ENCODE measurements at places on chromosomes 6 and 20. TPM values are rescaled to one million over a fixed set of nuclear protein-coding genes. Genes with fewer than 3 reads are reported as not detected.
A peak's percentile ranks its signal among the peaks of the same experiment; 100 is the strongest.

GRCh38 chr6:12169377-12169776 is 120.8 kb upstream of the EDN1 start:
- no peak overlapping the region for H3K4me3 ChIP-seq
- no peak overlapping the region for H3K27ac ChIP-seq
- H3K27me3 ChIP-seq = no peaks in the 10 kb centered on the region
- DNase-seq = no peak
- peaks cover under 1% of the 10 kb centered on the region for H3K36me3 ChIP-seq
- H3K4me1 ChIP-seq = no peaks in the 10 kb centered on the region

DNA sequence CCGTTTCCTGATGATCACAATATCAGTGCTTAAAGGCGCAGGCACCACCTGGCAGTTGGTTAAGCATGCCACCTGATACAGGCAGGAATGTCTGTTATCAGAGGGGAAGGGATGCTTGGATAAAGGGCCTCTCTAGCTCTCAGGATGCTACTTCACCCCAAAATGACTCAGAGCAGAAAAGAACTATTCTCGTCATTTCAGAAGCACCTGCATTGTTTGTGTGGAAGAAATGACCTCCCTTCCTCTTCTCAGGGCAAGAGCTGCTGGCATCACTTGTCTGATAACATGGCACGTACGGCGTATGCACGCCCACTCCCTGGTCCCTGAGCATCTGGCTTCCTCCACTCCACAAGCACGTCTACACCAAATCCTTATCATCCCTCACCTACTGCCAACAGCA is 47.3 kb downstream of the ATP9A start:
- H3K27me3 ChIP-seq = no peaks in the 10 kb centered on the region
- no peaks in the 10 kb centered on the region for H3K4me1 ChIP-seq
- no peak overlapping the region for H3K4me3 ChIP-seq
- H3K36me3 ChIP-seq = peaks cover 12% of the 10 kb centered on the region
- no peak overlapping the region for H3K27ac ChIP-seq
- no peak for DNase-seq

GRCh38 chr20:5524896-5525295 is 208.1 kb upstream of the PROKR2 start:
- no peak overlapping the region for H3K27ac ChIP-seq
- no peaks in the 10 kb centered on the region for H3K36me3 ChIP-seq
- H3K4me3 ChIP-seq = no peak overlapping the region
- no peak for DNase-seq

DNA sequence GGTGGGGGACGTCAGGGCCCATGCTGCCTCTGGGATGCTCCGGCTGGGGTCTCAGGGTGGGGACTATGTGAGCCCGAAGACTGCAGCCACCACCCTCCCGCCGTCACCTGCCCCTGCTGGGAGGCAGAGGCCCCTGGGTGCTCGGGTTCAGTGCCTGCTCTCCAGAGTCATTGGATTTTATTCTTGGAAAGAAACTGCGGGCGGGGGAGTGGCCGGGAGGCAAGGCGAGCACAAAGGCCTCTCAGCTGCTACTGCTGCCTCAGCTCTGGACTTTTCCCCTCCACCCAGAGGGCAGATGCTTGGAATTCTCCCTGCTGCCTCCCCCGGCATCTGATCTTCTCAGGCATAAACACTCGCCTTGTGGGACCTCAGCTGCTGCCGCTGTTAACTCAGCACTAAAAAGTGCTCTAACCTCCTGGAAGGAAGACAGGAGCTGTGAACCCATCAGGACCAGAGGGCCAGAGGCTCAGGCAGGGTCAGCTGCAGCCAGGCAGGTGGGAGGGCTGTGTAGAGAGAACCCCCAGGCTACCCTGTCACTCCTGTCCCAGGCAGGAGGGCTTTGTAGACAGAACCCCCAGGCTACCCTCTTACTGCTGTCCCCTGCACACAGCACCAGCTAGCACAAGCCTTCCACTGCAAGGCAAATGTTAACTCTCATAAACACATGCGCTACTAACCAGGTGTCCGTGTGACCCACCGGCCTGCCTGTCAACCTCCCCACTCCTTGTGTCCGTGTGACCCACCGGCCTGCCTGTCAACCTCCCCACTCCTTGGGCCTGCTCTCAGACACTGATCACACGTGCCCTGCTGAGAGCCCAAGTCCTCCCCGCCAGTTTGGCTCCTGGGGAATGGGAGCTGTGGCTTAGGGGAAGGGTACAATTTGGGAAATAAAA is 9.4 kb upstream of the FRMD1 start:
- no peak overlapping the region for H3K4me3 ChIP-seq
- H3K36me3 ChIP-seq = no peaks in the 10 kb centered on the region
- no peak for DNase-seq
- no peak overlapping the region for H3K27ac ChIP-seq

GRCh38 chr6:138455746-138456400 is 43.4 kb downstream of the NHSL1 start:
- H3K27me3 ChIP-seq = no peaks in the 10 kb centered on the region
- H3K4me3 ChIP-seq = no peak overlapping the region
- H3K27ac ChIP-seq = peak overlapping the region; percentile 20

Gene EDN3
- 0.87 TPM for total RNA-seq

DNA sequence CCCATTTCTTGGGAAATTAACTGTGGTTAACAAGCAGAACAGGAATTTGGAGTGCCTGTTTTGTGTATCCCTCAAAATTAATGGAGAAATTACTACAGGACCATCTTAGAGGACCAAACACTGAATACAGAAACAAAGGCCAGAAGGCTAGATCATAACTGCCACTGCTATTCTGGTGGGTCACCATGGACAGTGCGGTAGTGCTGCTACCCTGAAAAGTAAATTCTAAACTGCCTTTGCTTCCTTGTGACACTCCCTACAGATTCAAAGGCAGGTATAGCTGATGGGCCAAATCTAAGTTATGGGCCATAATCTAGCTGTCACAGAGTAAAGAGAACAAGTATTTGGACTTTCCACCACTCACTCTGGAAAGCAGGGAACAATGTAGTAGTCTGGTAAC is 575.8 kb upstream of the ADGRB3 start:
- H3K4me3 ChIP-seq = no peak overlapping the region
- no peaks in the 10 kb centered on the region for H3K4me1 ChIP-seq
- no peak for DNase-seq

Gene PXDC1
- total RNA-seq = 70.8 TPM

- no peak overlapping the region for H3K4me3 ChIP-seq
- no peaks in the 10 kb centered on the region for H3K27me3 ChIP-seq
Measured at GRCh38 chr6:91482498-91482897, 895.6 kb upstream of the MAP3K7 start.

DNA sequence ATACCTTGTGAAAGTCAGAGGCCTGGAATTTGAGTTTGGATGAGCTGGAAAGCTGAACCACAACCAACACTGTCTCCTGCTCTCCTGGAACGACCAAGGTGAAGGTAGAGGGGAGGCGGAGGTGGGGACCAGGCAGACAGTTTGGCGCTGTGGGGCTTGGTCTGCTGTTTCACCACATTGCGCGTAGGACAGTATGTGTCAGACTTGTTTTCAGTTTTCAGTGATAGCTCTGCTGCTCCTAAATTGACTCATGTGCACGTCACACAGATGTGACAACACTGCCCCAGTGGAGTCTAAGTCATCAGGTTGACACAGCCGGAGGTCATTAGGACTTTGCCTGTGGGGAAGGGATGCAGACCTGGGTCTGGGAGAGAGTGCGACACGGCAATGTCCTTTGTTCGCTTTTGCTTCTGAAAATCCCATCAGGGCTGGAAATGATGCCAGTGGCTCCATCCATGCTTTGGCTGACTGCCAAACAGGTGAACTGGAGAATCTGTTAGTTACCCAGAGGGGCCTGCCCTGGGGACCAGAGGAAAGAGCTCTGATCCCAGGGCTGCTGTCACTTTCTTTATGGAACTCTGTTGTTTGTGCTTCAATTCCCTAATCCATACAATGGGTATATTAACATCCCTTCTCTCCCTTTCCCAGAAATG is 255.5 kb downstream of the CDC5L start:
- no peaks in the 10 kb centered on the region for H3K4me1 ChIP-seq
- H3K27ac ChIP-seq = no peak overlapping the region
- no peak for DNase-seq
- H3K4me3 ChIP-seq = no peak overlapping the region
- no peaks in the 10 kb centered on the region for H3K36me3 ChIP-seq
- H3K27me3 ChIP-seq = no peaks in the 10 kb centered on the region

Gene GATA5
- 2.5 TPM for total RNA-seq

GRCh38 chr6:2733736-2734480 is 16.8 kb downstream of the MYLK4 start:
- H3K36me3 ChIP-seq = no peaks in the 10 kb centered on the region
- no peak overlapping the region for H3K4me3 ChIP-seq
- H3K27ac ChIP-seq = peak overlapping the region; percentile 71
- DNase-seq = no peak
- no peaks in the 10 kb centered on the region for H3K27me3 ChIP-seq

- peaks cover 31% of the 10 kb centered on the region for H3K27me3 ChIP-seq
- no peak overlapping the region for H3K27ac ChIP-seq
- no peak overlapping the region for H3K4me3 ChIP-seq
- H3K36me3 ChIP-seq = no peaks in the 10 kb centered on the region
Measured at GRCh38 chr6:84779380-84779779, 15.0 kb upstream of the TBX18 start.

Gene ZNF165
- total RNA-seq = 2.3 TPM

DNA sequence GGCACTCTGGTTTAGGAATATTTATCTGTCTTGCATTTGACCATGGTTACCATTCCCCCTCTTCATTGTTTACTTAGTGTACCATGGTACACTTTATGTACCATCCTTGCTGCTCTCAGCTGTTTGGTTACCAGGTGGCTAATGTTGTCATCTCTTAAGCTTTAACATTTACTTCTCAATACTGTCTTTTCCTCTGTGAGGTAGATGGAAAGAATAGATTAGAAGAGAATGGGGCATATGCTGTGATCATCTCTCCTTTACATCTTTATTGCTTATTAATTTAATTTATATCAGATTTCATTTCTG is 109.2 kb downstream of the NCOA3 start:
- H3K4me3 ChIP-seq = no peak overlapping the region
- no peaks in the 10 kb centered on the region for H3K27me3 ChIP-seq
- H3K27ac ChIP-seq = peak overlapping the region; percentile 7
- peaks cover 22% of the 10 kb centered on the region for H3K4me1 ChIP-seq
- no peaks in the 10 kb centered on the region for H3K36me3 ChIP-seq

Gene OPN5
- not detected for total RNA-seq

GRCh38 chr20:1269850-1270249 is 3.8 kb downstream of the SNPH start:
- no peak overlapping the region for H3K27ac ChIP-seq
- no peak for DNase-seq
- H3K4me1 ChIP-seq = peaks cover 14% of the 10 kb centered on the region
- H3K36me3 ChIP-seq = no peaks in the 10 kb centered on the region
- no peaks in the 10 kb centered on the region for H3K27me3 ChIP-seq

GRCh38 chr20:60046011-60046413 is 87.8 kb downstream of the CDH26 start:
- H3K27ac ChIP-seq = no peak overlapping the region
- no peaks in the 10 kb centered on the region for H3K4me1 ChIP-seq
- no peaks in the 10 kb centered on the region for H3K36me3 ChIP-seq
- DNase-seq = no peak
- H3K27me3 ChIP-seq = no peaks in the 10 kb centered on the region

Gene PKIB
- 2.1 TPM for total RNA-seq

DNA sequence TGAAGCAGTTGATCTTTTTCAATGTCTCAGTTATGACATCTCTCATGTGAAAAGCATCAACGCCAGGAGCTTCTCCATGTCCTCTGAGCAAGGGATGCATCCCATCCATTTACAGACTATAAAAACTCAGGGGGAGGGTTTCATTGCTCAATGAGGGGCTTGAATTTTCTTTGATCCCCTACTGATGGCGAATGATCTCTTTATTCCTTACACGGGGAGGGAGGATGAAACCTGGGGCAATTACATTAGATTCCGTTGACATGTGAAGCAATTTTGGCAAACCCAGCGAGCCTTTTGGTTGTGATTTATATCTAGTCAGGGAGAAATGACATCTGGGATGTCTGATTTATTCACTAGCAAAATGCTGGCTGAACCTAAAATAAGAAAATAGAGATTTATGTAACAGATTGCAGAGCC is 268.9 kb downstream of the HIVEP2 start:
- peaks cover 5% of the 10 kb centered on the region for H3K4me1 ChIP-seq
- H3K36me3 ChIP-seq = no peaks in the 10 kb centered on the region
- no peak for DNase-seq
- no peak overlapping the region for H3K27ac ChIP-seq
- no peaks in the 10 kb centered on the region for H3K27me3 ChIP-seq

Gene NMBR
- total RNA-seq = not detected

GRCh38 chr20:47663354-47664067 is 121.8 kb downstream of the SULF2 start:
- peaks cover 7% of the 10 kb centered on the region for H3K4me1 ChIP-seq
- H3K27me3 ChIP-seq = no peaks in the 10 kb centered on the region
- no peak overlapping the region for H3K4me3 ChIP-seq
- no peak overlapping the region for H3K27ac ChIP-seq

Gene BHLHE23
- not detected for total RNA-seq

DNA sequence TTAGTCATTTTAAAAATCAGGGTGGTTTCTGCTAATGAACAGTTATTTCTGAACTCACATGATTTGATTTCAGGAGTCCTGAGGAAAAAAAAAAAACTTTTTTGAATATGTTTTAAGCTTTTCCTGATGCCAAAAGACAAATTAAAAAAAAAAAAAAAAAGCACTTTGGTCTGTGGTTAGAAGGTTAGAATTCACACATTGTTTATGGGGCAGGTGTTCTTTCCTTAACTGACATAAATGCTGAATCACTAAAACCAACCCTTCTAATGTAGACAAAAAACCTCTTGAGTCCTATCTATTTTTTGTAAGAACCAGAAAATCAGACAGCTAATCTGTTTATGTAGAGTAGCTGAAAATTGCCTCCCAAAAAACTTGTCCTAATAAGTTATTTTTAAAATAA is 20.4 kb downstream of the THEMIS start:
- H3K4me3 ChIP-seq = no peak overlapping the region
- no peaks in the 10 kb centered on the region for H3K36me3 ChIP-seq
- no peaks in the 10 kb centered on the region for H3K27me3 ChIP-seq

- DNase-seq = peak; percentile 93
- H3K4me3 ChIP-seq = no peak overlapping the region
- H3K36me3 ChIP-seq = no peaks in the 10 kb centered on the region
- H3K27me3 ChIP-seq = no peaks in the 10 kb centered on the region
Measured at GRCh38 chr6:87731818-87732661, 30.0 kb upstream of the AKIRIN2 start.

DNA sequence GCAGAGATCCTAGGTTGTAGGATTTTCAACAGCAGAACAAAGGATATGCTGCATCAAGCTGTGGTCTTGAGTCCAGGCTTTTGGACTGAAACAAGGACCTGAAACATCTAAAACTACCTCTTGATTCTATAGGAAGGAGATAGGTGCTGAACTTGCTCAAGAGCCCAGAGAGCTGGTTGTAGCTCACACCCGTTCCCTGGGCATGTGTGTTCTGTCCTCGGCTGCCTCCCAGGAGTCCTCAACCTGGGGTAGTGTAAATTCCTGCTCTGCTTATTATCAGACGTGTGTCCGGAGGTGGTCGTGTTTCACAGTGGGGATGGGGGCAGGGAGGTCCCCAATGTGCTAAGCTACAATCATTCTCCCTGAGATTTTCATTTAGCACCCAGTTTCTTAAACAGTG is 4.8 kb downstream of the NOP56 start:
- no peaks in the 10 kb centered on the region for H3K27me3 ChIP-seq
- H3K4me3 ChIP-seq = no peak overlapping the region
- peaks cover 84% of the 10 kb centered on the region for H3K36me3 ChIP-seq
- H3K27ac ChIP-seq = no peak overlapping the region
- H3K4me1 ChIP-seq = peaks cover 12% of the 10 kb centered on the region

- no peak overlapping the region for H3K27ac ChIP-seq
- no peak for DNase-seq
- H3K4me3 ChIP-seq = no peak overlapping the region
- H3K27me3 ChIP-seq = no peaks in the 10 kb centered on the region
- no peaks in the 10 kb centered on the region for H3K4me1 ChIP-seq
Measured at GRCh38 chr20:19000078-19000477, 186.5 kb downstream of the SCP2D1 start.

Gene ELMO2
- total RNA-seq = 57.0 TPM
